ENCODE measurements at places on chromosomes 5 and 9.

DNA sequence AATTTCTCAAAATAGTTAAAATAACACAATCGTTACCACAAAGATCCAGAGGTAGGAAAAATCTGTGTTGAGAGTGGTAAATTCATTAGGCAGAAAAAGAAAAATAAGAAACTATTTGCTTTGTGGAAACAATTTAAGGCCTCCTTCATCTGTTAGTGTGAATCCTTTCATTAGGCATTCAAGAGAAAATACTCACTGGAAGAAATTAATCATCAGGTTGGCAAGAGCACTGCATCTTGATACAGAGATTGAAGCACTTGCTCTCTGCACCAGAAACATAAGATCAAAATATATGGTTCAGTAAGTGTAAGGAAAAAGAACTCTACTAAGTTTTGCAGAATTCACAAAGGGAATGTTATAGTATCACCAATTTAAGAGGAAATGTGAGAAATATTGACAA, 44.4 kb downstream of the TTC39B start:
- DNase-seq: no peak

DNA sequence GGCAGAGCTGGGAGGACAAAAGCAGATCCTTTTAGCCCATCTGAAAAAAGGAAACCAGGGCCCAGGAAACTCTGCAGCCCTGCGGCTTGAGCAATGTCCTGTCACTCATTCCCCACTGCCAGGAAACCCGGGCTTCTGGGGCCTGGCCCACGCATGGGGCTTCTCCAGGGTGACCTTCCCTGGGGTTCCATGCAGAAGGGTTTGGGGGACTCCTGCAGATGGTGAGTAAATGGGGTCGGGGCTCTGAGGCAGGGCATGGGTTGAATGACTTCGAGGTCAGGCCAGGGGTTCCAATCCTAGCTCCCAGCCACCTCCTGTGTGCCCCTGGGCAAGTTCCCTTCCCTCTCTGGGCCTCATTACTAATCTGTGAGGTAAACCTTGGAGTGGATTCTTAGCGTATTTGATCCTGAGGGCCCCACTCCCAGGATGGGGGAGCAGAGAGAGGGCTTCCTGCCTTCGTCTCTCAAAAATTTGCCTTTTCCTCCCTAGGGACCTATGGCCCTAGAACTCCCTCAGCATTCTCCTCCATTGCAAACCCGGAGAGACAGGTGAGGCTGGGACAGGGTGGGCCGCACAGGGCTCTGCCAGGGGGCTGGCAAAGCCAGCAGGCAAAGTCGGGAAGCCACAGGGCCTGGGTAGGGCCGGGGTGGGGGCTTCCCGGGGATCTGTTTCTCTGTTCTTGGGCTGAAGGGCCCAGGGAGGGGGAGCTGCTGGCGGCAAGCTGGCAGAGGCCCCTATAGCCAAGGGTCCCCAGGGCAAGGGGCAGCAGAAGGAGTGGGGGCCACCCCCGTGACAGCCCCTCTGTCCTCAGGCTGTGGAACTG, 25.8 kb downstream of the ADGRD2 start:
- no peak for DNase-seq

- no peak for DNase-seq
These were observed 11.2 kb upstream of the GLDC start for GRCh38 chr9:6656614-6657300.

GRCh38 chr5:127517110-127517479, 345 bp upstream of the PRRC1 start:
- peak; percentile 10 for DNase-seq
